ENCODE measurements at places on chromosomes 12 and 14.

DNA sequence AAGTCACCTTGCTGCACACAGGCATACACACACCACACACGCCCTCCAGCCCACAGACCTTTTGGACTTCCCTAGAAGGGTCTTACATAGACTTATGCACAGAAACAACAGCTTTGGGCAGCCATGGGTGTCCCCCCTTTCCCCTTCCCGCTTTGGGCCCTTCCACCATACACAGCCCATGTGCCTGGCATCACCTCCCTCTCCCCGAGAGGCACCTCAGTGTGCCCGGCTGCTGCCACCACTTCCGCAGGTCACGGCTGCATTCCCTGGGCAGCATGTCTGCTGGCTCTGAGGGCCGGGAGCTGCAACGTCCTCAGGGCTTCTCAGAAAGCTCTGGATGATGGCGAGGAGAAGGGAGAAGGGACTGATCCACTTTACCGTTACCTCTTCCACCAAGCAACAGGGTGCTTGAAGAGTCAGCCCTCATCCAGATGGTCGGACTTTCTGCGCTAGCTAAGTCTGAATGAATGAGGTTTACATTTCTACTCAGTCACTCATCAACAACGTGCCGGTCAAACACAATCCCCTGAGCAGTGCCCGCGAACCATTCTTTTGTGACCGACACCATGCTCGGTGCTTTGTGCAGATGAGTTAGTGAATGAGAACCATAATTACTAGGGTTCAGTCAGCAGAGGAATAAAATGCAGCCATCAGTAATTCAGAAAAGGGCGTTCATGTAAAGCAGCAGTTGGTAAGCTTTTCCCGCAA lies 72.2 kb upstream of the BCL11B start:
- DNase-seq: no peak

DNA sequence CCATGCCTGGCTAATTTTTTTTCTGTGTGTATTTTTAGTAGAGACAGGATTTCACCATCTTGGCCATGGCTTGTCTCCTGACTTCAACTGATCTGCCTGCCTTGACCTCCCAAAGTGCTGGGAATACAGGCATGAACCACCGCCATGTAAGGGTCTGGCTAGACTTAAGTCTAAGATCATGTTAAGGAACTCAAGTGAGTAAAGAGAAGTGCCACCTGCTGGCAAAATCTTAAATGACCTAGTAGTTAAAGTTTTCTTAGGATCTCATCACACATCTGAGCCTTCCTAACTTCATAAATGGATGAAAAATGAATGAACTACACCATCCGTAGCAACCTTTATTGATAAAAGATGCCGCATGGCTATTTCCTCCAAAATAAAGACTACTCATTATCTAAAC lies 1.7 kb upstream of the C12orf56 start:
- peak; percentile 45 for DNase-seq

GRCh38 chr12:9404469-9405260 lies 196.5 kb upstream of the PZP start:
- DNase-seq: no peak

DNA sequence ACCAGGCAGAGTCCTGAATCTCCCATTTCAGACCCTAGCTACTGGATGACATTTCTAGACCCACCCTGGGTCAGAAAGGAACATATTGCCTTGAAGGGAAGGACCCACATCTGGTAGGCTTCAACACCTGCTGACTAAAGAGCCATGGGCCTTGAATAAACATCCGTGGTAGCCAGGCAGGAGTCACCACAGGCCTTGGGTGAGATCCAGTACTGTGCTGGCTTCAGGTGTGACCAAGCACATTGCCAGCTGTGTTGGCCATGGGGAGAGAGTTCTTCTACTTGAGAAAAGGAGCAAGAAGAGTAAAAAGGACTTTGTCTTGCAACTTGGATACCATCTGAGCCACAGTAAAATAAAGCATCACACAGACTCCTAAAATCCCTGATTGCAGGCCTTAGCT lies 332.6 kb downstream of the SLC16A7 start:
- no peak for DNase-seq

DNA sequence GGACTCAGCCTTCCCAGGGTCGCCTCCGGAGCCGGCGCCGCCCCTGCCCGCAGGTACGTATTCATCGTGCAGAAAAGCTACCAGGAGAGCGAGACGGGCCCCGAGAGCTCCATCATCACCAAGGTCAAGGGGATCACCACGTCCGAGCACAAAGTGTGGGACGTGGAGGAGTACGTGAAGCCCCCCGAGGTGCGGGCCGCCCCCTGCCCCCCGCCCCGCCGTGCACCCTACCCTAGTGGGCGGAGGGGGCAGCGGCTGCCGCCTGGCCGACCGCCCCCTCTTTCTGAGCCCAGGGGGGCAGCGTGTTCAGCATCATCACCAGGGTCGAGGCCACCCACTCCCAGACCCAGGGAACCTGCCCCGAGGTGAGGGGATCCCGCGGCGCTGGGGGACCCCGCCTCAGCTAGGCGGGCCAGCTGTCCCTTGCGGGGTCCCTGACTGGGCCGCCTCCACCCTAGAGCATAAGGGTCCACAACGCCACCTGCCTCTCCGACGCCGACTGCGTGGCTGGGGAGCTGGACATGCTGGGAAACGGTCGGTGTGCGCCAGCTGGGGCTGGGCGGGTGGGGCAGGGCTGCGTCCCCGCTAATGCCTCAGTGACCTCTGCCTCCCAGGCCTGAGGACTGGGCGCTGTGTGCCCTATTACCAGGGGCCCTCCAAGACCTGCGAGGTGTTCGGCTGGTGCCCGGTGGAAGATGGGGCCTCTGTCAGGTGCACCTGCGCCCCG lies 973 bp downstream of the P2RX2 start:
- DNase-seq: no peak

DNA sequence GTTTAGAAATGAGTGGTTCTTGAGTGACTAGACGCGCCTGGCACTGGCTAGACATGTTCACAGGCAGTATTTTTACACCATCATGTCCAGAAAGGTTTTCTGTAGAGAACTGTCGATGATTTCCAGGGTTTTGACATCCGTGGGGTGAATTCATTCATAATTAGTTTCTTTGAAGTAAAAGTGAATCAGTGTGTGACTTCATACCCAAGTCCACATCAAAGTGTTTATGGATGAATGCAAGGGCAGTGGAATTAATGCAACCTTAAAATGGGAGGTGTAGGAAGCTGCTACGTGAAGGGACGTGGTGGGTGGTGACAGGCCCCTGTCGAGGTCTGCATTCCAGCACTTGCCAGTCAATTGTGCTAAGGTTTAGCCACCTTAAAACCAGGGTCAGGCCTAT lies 38.4 kb upstream of the ELK3 start:
- no peak for DNase-seq

GRCh38 chr14:99320105-99320572 lies 48.1 kb upstream of the BCL11B start:
- peak; percentile 44 for DNase-seq

Data from inflammatory macrophage (primary cell).